ENCODE measurements at places on chromosomes 1 and 21.

GRCh38 chr21:33434770-33435360 is 31.7 kb downstream of the IFNGR2 start:
- DNase-seq, result no peak

DNA sequence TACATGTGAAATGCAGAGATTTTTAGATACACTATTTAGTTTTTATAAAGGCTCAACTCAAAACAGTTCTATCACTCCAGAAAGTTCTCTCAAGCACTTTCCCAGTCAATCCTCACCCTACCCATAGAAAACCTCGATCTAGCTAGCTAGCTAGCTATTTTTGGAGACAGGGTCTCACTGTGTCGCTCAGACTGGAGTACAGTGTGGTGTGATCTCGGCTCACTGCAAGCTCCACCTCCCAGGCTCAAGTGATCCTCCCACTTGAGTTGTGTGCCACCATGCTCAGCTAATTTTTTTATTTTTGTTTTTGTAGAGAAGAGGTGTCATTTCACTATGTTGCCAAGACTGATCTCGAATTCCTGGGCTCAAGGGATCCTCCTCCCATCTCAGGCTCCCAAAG is 236.9 kb downstream of the RERE start:
- DNase-seq, result no peak

DNA sequence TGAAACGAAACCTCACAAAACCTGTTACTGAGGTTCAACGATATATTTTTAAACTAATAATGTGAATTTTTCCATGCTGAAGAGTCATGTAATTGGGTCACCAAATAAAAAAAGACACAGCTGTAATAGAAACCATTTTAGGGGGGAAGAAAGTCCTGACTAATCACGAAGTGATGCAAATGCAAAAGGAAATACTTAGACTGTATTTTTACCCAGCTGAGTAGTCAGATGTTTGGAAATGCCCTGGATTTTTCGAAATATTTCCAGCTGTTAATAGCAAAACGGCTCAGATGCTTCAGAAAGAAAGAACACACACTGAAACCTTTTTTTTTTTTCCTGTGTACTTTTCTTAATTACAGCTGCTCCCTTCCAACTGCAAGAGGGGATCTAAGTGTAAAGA is 210.3 kb downstream of the SETD4 start:
- no peak for DNase-seq

DNA sequence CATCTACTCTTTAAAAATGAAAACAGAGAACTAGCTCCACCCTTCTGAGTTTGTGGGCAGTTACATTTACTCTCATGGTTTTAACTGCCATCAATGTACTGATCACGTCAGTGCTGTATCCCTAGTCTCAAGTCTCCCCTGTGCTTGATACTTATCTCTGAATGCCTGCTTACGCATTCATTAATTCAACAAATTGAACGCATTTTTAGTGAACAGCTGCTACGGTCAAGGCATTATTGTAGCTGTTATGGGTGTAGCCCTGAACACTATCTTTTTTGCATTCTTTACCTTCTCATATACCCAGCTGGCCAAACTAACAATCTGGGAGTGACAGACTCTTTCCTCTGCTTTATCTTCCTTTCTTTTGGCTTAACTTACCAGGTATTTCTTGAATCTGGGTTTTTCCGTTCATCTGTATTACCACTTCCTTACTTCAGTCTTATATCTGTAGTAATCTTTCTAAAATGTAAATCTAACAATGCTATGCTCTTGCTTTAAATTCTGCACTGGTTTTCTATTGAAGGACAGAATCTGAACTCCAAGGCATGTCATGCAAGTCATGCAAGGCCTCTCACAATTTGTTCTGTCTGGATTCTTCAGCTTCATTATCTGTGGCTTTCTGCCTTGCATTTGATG is 33.3 kb downstream of the SMG7 start:
- no peak for DNase-seq

DNA sequence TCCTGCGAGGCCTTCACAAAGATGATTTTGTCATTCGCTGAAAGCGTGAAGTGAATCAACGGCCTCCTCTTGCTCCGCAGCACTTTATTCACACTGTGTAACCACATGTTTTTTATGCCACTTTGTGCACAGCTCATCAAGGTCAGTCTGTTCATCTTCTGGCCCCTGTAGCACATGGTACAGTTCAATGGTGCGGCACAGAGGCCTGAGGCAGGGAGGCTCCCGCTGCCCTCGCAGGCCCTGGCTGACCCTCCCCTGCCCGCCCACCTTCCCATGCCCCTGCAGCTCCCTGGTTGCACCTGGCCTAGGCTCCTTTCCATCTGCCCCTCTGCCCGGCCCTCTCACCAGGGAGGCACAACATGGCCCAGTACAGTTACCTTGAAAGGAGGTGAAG is 87.5 kb downstream of the CD247 start:
- DNase-seq, result no peak
